CD4-positive, alpha-beta T cell treated with Interferon gamma for 1 hour (primary cell): ENCODE measurements at places on chromosomes 4 and X.
A peak's percentile ranks its signal among the peaks of the same experiment; 100 is the strongest.

- DNase-seq, result no peak
Measured at GRCh38 chr4:18813055-18813454, 791.5 kb upstream of the LCORL start.

GRCh38 chr4:175530655-175531054 is 281.4 kb downstream of the GPM6A start:
- no peak for DNase-seq

- DNase-seq, result no peak
Measured at GRCh38 chrX:40474205-40474626, 106.6 kb upstream of the ATP6AP2 start.

DNA sequence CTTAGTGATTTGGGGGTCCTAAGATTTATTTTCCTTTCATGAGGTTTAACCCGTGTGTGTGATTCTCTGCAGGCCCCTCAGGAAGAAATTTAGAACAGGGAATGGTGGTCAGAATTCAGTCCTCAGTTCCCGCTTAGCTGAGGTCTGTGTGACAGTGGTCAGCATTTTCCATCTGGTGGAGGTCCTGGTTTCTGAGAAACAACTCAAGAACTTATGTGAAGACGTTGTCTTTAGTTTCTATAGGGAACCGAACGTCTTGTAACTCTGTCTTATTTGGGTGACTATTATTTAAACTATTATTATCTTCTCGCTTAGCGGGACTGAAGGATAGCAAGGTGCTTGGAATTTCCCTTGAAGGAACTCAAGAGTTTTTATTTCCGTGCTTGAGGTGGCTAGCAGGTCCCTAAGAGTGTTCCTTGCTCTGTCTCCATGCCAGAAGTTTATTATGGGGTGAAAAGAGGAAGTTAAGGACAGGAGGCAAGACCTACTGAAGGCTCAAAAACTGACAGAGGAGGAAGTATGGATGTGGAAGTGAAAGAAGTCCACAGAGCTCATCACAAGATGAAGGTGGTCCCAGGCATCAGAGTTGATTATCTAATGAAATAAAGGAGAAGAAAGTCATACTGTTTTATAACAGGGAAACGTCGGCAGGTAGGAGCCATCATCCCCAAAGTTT is 9.4 kb downstream of the MGST2 start:
- DNase-seq, result peak; percentile 12
